ENCODE measurements at places on chromosomes 16 and 17.

GRCh38 chr16:4260360-4260759 lies 12.5 kb downstream of the TFAP4 start:
- DNase-seq = no peak

DNA sequence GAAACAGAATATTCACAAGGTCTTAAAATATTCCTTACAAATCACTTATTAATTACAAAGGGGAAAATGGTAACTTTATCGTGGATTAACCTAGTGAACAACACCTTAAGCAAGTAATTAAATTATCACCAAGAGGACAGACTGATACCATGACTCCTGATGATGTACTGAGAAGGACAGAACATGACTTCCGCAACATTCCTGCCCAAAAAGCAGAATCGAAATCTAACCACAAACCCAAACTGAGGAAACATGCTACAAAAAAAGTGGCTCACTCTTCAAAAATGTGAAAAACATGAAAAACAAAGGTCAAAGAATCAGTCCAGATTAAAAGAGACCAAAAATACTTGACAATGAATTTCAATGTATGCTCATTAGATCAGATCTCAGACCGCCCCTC lies 151.5 kb downstream of the AATF start:
- no peak for DNase-seq

- DNase-seq = no peak
These were observed 46.0 kb downstream of the LMF1 start for GRCh38 chr16:924806-925205.

- no peak for DNase-seq
These were observed 51.3 kb upstream of the MRPS23 start for GRCh38 chr17:57900991-57901743.

- DNase-seq = no peak
These were observed 35.6 kb downstream of the WWOX start for GRCh38 chr16:78134944-78135619.
